Aorta (tissue), 5 donors: ENCODE measurements at places on chromosomes 7 and 10. TPM values are rescaled to one million over a fixed set of nuclear protein-coding genes. Genes with fewer than 3 reads are reported as not detected.

- no peak for DNase-seq
Observed at GRCh38 chr7:116610210-116610609, 61.8 kb upstream of the MET start.

DNA sequence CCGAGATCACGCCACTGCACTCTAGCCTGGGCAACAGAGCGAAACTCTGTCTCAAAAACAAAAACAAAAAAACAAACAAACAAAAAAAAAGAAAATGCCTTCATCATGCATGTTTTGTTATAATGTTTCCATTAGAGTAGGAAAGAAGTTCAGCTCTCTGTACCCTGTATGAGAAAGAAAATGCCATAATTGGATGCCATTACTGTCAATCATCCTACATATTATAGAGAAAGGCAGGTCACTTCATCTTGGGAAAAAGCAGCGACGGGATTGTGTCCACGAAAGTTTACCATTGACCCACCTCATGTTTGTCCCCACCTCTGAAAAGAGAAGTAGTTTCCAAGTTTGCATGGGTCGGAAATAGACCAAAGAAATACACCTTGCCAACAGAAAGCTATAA is 33.8 kb downstream of the SEC61G start:
- DNase-seq, result no peak

- DNase-seq, result no peak
Observed at GRCh38 chr7:149459540-149460452, 1.1 kb downstream of the ZNF777 start.

DNA sequence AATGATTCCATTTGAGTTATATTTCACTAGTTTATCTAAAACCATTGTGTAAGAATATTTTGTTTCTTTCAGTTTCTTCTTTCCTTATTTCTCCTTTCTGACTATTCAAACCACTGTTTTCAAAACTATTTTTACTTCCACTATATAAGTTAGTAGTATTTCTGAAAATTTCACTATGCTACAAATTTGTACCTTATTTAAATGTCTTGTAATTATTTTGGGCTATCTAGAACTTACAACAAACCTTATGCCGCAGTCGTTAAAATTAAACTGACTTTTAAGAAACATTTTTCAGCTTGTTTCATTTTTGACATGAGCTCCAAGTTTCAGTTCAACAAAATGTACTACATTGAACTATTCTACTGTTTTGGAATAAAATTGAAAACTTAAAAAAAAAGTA is 1.8 kb downstream of the TFEC start:
- DNase-seq, result no peak

The NAT16 gene
- total RNA-seq, result not detected

DNA sequence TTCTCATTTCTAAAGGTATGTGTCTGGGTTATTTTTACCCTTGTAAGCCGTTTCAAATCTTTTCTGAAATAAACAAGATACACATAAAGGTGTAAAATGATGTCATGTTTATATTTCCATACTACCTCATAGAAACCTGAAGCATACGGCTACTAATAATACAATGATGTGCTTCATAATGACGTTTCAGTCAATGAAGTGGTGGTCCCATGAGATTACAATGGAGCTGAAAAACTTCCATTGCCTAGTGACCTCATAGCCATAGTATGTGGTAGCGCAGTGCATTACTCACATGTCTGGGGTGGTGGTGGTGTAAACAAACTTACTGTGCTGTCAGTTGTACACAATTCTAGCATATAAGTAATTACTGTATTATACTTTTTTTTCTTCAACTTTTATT is 24.9 kb downstream of the EPDR1 start:
- no peak for DNase-seq

The SGPL1 gene
- total RNA-seq, result 31.8 TPM
